CMK (cell line): ENCODE measurements at places on chromosomes 6 and 20.

GRCh38 chr20:3659492-3660261 is 3.5 kb downstream of the GFRA4 start:
- no peak for DNase-seq

GRCh38 chr6:153123801-153124200 is 7.3 kb downstream of the RGS17 start:
- no peak for DNase-seq

DNA sequence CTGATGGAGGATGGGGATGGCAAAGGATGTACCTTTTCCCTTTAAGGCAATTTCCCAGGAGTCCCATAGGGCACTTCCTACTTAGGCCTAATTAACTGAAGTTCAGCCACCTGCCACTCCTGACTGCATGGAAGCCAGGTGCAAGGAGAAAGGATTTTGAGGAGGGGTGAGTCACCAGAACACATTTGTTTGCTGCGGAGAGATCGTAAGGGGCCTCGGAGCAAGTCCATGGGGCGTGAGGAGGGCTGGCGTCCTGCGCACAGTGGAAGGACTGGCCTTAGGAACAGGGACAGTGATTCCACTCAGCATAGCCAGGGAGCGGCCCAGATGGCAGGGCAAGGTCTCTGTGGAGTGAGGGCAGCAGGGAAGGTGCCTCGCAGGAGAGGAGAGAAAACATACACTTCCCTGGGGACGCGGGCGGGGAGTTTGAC is 11.8 kb upstream of the MAP1LC3A start:
- DNase-seq: no peak

DNA sequence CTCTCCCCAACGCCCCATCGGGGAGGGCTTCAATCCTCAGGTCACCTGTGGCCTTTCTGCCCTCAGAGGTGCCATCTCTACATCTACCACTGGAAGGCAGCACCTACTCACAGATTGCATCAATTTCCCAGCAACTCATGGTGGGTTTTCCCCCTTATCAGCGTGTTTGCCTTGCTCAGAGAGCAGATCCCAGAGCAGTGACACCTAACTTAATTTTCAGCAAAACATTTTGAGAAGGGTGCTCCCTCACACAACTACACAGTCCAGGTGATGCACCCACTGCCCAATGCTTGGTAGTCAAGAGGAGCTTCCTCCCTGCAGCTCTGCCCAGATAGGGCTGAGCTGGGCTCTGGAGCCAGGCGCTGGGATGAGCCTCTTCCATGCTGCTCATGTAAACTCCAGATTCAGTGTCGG is 48.2 kb downstream of the PLG start:
- no peak for DNase-seq

DNA sequence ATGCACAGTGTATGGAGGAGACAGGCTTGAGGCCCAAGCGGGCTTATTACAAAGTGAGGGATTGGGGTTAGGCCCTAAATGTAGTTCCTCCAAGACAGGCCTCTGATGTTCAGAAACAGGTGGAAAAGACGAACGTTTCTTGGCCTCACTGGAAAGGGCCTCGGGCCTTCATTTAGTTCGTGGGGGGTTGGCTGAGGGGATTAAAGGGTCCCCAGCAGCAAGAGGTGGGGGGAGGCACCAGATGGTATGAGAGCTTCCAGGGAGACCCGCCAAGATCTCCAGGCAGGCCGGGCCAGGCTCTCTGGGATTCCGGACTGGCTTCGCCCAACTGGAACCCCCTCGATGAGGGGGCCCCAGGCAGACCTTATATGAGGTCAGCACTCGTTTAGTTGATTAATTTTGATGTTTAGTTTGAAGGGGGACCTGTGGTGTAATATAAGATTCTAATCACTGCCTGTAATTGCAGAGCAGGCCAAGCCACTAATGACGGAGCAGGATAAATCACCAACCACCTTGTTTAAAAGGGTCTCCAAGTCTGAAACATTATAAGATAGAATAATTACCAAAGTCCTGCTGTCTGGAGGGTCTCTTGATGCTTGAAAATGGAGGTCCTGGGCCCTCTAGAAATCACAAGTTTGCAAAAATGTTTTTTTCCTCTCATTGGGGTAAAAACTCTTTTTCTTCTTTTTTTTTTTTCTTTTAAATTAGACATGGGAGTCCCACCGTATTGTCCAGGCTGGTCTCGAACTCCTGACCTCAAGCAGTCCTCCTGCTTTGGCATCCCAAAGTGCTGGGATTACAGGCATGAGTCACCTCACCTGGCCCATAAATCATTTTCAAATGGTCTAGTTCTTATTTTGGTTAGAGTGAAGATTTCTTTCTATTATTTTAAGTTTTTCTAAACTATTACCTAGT is 2.2 kb downstream of the HMGA1 start:
- no peak for DNase-seq

GRCh38 chr6:73580247-73581149 is 59.7 kb upstream of the EEF1A1 start:
- peak; percentile 52 for DNase-seq

DNA sequence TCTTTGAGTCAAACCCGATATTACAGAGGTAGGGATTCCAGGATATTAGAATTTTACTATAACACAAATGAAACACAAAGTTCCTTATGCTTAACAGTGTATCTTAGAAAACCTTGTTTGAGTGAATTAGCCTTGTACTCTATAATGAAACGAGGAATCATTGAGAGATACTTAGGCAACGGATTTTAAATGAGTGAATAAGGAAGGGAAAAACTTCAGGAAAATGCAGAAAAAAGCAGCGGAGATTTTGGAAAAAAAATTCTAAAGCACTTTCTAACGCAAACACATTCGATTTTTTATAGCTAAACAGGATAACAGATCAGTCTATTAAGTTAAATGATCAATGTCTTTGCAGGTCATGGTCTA is 137.3 kb downstream of the HFE start:
- DNase-seq: no peak

DNA sequence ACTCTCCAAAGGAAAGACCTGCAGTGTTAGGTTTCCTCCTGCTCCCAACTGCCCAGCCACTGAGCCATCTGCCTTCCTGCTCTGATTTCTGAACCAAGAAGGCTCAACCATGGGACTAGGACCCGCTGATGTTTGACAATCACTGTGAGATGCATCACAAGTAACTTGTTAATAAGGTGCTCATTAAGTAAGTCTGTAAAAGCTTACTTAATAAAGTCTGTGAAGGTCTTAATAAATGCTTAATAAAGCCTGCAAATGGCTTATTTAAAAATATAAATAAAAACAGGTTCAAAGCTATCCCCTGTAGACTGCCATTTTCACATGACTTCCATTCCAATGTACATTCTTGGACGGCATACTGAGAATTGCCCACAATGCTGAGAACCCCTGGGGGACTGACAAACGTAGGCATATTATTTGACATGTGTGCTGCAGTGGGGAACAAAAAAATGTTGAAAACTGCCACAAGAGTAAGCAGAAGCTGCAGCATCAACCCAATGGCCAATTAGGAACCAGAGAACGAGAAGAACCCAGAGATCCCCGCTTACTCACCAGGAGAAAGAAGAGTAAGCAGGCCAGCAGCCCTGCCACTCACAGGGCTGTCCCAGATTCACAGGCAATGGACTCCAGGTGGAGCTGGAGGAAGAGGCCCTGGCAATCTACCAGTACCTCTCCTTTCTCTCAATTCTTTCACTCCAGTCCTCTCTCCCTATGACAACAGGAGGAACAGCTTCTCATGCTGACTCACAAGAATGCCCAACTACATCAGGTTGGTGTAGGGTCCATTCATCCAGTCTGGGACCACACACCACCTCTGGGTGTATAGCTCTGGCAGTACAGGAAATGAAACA is 19.5 kb downstream of the KIF13A start:
- no peak for DNase-seq

GRCh38 chr20:59945175-59945574 is 5.0 kb downstream of the FAM217B start:
- no peak for DNase-seq

- no peak for DNase-seq
Observed at GRCh38 chr6:89859744-89860143, 30.1 kb downstream of the CASP8AP2 start.

DNA sequence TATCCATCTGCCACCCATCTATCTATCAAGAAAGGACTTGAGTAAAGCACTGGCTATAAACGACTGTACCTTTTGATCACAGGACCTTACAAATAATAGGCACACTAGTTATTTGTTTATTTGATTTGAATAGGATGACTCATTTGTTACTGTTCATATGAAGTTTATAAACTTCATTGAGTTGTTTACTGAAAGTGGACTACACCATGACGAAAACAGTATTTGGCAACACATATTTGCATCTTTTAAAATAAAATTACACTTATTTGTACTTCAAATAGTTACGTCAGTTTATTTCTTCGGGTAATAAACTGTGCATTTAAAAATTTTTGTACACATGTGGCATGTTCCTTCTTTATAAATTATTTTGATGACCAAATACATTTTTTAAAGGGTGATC is 133.0 kb downstream of the OGFRL1 start:
- no peak for DNase-seq

DNA sequence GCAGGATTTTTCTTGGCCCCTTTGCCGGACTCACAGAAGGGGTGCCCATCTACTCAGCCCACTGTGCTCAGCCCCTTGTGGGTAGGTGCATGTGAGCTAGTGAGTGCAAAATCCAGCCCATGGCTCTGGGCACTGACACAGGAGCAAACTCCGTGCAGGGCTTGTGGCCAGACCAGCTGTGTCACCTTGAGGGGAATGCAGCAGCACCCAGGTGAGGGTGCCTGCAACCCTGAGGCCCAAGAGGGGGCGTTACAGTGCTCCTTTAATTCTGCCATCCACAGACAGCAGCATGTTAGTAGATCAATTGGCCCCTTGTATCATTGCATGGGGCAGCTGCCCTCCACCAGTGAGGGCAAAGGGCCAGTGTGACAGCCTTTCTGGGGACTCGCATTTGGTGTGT is 12.9 kb upstream of the IYD start:
- no peak for DNase-seq

DNA sequence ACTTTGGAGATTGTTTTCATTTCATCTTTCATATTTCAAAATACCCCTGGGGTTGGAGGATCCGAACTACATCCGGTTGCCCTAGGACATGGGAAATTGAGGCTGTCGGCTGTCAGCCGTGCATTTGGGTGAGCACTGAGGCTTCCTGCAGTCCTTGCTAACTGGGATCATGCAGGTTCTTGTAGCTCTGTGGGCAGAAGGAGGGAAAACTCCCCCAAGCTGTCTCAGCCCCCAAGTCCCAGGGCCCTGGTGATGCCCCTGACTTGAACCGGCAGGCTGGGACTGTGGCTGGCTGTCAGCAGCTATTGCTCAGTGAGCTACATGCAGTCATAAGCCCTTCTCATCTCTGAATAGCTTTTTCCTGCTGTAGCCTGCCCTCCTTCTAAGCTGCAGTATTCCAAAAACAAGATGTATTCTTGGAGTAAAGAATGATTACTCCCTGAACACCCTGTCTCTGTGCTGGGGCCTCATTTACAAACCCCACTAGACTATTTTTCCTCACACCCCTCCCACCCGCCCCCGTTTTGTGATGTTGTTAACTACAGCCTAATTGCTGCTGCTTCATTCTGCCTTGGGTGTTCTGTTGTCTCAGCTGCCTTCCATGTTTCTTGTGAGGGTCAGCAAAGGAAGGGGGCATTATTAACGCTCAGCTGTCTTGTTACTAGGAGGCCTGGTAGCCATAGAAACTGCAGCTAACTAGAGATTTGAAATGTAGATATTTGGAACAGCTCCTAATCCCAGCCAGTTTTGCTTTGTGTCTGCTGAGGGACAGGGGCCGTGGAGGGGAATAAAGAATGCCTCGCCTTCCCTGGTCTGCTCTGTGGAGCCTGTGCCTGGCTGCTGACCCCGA is 18.1 kb downstream of the MTRES1 start:
- no peak for DNase-seq

DNA sequence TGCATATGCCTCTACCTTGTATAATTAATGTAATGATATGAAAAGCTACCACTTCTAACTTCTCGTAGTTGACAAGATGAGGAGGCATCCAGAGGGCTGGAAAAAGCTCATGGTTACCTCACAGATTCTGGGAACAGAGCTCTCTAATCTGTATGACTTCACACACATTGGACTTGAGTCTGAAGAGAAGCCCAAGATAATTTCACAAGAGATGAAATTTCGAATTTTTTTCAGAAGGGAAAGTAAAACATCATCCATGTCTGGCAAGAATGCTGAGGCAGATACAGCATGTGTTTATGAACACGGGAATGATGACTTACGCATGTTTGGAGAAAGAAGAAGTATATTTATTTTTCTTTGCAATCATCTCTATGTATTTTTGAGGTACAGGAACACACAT is 141.8 kb upstream of the TENT5A start:
- DNase-seq: no peak

- no peak for DNase-seq
Observed at GRCh38 chr20:64192406-64192805, 28.2 kb downstream of the MYT1 start.

GRCh38 chr6:15682965-15683822 is 20.4 kb upstream of the DTNBP1 start:
- DNase-seq: no peak

GRCh38 chr6:142669471-142670351 is 275.3 kb downstream of the HIVEP2 start:
- DNase-seq: no peak

DNA sequence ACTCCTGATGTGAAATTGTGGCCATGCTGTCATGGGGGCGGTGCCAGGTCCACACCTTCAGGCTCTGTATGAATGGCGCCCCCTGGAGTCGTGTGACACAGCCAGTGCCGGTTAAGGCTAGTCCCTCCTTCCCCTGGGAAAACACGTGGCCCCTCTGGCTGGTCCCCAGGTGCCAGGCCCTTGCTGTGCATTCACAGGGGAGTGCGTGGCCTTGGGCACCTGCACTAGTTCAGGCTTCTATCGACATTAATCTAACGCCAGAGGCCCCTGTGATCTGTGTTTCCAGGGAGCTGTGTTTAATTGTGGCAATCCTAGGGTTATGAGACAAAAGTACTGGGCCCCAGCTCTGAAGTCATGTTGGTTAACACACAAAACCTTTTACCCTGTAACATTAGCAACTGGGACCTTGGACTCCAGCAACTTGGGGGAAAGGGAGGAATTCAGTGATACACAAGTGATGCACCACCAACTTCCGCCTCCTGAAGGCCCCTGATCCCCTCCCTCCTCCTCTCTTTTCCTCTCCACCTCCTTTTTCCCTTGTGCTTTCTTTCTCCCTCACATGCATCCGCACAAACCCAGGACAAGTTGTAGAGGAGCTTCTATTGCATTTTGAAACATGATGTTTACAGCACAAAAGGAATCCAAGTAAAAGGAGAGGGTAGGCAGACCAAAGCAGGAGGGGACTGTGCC is 74.0 kb downstream of the SSR1 start:
- DNase-seq: no peak

GRCh38 chr20:47780720-47781389 is 4.4 kb downstream of the SULF2 start:
- no peak for DNase-seq

DNA sequence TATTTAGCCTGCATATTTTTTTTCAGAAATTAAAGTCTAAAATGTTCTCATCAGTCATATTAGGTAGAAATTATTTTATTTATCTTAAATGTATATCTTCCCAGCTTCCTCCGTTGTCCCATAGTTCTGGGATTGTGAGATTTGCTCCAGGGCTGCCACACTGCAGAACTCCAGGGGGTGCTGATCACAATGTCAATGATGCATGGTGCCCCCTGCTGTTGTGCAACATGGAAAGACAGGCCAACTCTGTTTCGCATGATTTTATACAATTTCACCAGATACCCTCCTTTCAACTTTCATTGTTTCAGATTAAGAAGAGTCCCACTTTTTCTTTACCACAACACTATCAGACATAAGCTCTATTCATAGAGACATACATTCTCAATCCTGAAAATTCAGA is 35.9 kb downstream of the ID4 start:
- DNase-seq: no peak
